NK-92 treated with Interleukin-12 subunit alpha and Interleukin-12 subunit beta, amount 100 ng/mL, for 24 hours (cell line): ENCODE measurements at places on chromosomes 5 and 9.

DNA sequence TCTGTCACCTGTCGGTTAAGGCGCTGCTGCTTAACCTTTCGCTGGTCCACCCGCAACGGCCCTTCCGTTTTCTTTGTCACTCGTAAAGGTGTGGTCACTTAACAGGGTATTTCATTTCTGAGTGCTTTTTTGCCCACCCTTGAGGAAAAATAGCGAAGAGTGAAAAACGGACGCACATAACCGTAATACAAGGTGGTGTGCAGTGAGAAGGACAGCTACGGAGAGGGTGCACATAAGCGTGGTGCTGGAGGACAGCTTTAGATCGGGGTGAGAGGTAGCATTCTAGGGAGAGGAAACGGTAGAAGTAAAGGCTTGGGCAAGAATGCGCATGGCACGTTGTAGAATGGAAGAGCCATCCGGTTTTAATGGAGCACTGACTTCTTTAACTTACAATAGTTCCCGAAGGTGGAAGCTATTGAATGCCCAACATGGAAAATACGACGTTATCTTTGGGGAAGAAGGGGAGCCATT, 761 bp downstream of the CCT5 start:
- no peak for DNase-seq

- no peak for DNase-seq
Observed at GRCh38 chr9:136958898-136959850, 7.1 kb downstream of the LCN12 start.

DNA sequence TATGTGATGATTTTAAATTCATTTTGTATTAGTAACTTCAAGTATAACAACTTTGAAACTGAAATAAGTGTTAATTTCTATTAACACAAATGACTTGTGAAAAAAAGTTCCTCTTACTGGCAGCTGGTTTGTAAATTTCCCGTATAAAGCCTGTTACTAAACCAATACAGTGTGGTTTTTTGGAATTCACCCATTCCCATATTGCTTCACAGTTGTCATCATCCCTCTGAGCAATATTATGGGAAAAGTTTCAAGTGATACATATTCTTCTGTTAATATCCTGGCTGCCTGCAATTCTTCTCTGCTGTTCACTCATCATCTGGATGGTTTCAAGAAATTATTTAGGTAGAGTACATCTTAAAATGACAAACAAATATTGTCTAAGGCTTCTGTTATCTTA, 1185.1 kb upstream of the C9orf72 start:
- DNase-seq: no peak

DNA sequence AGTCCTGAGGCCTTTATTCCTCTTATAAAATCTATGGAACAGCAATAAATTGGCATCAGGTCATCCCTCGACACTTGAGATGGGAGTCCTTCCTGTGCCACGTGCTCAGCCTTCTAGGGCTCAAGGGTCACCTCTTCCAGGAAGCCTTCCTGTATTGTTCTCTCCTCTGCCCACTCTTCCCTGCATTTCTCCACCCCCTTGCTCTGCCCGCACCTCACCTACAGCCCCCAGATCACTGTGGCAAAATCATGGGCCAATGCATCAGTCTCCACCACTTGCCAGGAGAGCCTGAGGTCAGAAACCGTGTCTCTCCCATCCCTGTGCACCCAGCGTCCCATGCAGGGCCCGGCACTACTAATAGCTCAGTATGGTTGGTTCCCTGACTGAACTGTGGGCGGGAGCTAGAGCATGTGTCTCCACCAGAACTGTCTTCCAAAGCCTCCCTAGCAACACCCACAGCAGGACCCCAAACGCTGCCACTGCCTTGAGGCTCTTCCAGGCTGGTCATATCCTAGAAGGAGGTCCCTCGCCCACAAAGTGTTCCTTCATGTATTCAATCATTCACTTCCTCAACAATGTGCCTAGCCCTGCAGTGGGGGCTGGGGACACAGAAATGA, 13.5 kb downstream of the DUSP1 start:
- no peak for DNase-seq

GRCh38 chr9:79574781-79575180, 3.0 kb downstream of the TLE4 start:
- DNase-seq: no peak

DNA sequence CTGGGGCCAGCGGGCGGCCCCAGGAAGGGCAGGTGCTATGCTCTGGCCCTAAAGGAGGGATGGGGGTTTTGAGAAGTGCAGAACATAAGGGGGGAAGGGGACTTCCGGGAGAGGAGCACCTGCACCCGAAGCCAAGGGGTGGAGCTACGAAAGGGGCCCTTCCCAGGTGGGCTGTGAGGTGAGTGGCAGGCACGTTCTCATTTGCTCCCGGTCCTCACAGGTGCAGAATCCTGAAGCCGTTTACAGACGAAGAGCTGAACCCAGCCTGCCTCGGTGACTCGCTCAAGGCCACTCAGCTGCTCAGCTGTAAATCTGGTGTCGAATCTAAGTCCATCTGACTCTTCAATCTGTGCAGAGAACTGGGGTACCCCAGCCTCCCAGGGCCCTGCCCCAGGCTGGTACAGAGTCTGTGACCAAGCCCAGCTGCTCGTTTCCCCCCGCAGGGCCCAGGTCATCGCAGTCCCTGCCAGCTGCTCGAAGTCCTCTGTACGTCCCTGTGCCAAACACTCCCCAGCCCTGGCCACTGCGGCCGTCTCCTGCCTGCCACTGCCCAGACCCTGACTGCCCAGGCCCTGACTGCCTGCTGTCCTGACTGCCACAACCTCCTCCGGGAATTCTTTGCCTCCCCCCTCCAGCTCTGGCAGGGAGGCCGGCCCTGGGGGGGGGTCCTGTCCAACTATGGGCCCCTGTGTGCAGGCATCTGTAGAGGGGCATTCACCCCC, 53.8 kb upstream of the RXRA start:
- DNase-seq: no peak

DNA sequence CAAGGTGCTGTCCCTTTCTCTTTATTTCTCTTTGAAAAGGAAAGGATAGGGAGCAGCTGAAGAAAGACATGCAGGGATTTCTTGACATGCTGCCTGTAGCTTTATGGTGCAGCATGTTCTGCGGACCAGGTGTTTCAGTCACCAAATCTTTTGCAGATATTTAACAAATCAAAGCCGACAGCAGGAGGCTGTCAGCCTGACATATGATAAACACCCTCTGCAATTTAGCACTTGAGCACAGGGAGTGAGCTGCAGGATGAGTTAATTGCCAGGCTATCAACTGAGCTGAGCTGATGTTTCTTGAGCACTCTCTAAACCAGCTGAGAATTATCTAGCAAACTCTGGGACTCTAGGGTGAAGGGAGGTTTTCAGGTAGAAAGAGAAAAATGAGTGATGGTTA, 212.8 kb upstream of the ATP10B start:
- DNase-seq: no peak

- no peak for DNase-seq
Observed at GRCh38 chr9:95852059-95853032, 23.1 kb upstream of the ERCC6L2 start.

- no peak for DNase-seq
Observed at GRCh38 chr9:81848472-81848871, 79.8 kb upstream of the SPATA31D4 start.

DNA sequence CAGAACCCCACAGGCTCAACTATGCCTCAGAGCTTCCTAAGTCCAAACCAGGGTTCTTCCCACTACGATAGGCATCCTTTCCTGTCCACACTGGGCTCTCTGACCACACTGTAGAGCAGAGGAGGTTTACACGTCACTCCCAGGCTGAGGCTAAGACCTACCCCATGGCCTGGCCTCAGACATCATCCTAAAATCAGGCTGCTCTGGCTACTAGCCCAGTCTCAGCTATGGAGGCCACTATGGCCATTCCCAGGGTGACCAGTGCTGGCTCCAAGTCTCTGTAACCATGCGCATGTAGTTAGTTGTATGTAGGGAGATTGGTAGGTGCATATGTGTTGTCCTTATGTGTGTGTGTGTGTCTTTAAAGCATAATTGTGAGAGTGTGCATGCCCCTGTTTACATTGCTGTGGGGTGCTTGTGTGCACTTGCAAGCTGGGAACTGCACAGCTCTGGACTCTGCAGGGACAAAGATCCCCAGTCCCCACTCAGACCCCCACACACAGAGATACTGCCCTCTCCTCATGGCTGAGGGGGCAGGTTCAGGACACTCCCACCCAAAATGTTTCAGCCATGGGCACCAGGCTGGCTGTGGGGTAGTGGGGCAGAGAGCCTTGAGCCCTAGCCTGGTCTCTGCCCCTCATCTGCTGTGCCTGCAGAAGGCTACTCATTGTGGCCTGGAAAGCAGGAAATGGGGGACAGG, 12.3 kb downstream of the PDLIM4 start:
- no peak for DNase-seq

DNA sequence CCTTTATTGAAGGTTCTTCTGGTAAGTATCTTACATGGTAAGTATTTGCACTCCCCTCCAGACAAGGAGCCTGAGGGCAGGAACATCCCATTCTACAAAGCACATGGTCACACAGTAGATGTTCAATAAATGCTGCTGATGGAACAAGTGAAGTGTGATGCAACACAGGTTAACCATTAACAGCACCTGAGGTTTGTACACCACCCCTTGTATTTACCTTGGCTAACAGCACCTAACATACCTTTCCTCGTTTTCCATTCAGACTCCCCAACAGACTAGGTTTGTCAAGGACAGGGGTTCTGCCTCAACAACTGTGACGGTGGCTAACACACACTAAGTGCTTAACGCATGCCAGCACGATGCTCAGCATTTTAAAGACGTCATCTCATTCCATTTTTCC, 213.6 kb downstream of the MAPKAP1 start:
- DNase-seq: no peak

GRCh38 chr9:121839726-121840500, 188.5 kb downstream of the DAB2IP start:
- no peak for DNase-seq

DNA sequence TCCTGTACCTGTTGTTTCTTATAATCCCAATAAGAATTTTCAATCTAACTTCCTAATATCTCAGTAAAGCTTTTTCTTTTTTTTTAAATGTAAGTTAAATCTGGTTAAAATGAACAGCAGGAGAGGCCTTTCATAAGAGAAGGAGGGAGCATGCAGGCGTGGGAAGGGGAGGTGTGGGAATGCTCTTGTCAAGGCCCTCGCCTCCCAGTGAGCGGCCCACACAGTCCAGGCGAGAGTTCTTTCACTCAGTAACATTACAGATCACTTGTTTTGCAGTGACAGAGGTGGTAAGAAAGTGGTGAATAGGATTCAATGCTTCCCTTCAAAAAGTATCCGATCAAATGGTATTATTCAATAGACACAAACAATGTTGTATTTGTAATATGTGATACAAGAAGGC, 125.0 kb downstream of the EPB41L4A start:
- no peak for DNase-seq

DNA sequence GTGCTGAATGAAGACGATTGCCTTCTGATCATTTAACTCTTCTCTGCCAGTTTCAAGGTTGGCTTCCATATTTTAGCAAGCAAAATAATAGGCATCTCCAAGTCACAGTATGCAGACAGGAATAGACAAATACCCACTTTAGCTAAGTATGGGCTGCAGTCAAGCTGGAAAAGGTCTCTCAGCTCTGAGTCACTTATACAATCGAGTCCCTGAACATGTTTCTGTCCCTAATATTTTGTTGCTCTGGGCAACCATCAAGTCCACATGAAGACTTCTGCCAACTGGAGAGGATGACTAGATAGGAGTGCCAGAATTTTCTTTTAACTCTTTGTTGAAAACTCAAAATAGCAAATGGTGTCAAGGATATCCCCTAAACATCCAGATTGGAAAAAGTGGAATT, 575.3 kb downstream of the RAB3C start:
- no peak for DNase-seq

DNA sequence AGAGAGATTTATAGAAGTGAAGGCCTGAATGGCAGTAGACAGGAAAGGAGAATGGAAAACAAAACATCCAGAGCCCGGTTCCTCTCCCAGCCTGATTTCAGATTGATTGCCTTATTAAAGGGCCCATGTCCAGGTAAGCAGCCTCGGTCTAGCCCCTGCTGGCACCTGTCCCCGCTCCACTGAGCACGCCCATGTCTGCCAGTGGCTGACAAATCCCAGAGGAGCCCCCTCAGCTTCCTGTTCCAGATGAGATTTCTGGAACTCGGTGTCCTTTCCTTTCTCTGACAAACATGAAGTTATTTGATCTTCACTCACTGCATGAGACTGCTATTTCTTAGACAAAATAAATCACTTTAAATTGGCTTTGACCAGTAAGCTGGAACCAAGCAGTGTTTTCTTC, 187.0 kb upstream of the ADCY2 start:
- no peak for DNase-seq

- DNase-seq: no peak
Observed at GRCh38 chr9:108842610-108843295, 13.0 kb downstream of the ACTL7B start.

GRCh38 chr5:76256116-76256889, 146.8 kb upstream of the IQGAP2 start:
- peak; percentile 47 for DNase-seq

GRCh38 chr5:42718591-42718990, 38.0 kb upstream of the CCDC152 start:
- DNase-seq: peak; percentile 51

GRCh38 chr5:77379558-77380061, 112.5 kb downstream of the WDR41 start:
- no peak for DNase-seq

- no peak for DNase-seq
Observed at GRCh38 chr9:88278036-88278435, 110.2 kb upstream of the SPIN1 start.

DNA sequence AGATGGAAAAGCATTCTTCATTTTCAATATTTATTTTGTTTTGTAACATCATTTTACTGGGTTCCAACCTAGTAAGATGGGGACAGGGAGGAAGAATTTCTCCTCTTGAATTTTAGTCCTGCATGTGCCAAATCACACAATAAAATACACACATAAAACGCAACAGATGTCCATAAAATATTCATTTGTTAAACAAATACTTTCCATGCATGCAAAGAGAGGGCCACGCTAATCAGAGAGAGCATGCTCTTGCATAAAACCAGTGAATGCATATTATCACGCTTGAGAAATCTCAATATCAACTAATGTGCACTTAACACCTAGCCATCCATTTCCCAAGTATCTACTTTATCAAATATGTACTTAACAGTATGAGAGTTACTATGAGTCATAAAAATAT, 212.6 kb upstream of the TARS1 start:
- no peak for DNase-seq

DNA sequence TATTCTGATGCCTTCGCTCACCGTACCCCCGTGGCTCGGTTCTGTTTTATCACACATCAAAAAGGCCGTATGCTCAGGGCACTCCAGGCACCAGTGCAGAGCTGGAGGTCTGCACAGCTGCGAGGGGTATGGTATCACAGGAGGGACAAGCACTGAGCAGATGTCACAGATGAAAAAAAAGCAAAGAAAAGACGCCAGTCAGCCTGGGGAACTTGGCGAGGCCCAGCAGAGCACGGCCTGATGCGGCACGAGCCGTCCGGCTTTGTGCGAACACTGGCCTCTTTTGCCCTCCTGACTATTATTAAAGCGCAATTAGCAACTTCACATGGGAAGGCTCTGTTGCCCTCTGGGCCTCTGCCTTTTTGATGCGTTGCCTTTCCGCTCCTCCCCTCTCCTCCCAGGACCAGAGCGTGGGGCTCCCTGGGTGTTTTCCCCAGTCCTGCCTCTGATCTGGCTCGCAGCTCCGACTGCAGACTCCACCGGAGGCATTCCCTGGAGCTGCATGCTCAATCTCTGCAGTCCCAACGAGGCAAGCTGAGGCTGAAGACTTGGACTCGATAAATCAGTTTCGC, 44.4 kb downstream of the AK8 start:
- no peak for DNase-seq
